BJ (cell line): ENCODE measurements at places on chromosomes 1 and 21.

- DNase-seq: peak; percentile 18
Observed at GRCh38 chr1:111227851-111228747, 586 bp downstream of the CHI3L2 start.

DNA sequence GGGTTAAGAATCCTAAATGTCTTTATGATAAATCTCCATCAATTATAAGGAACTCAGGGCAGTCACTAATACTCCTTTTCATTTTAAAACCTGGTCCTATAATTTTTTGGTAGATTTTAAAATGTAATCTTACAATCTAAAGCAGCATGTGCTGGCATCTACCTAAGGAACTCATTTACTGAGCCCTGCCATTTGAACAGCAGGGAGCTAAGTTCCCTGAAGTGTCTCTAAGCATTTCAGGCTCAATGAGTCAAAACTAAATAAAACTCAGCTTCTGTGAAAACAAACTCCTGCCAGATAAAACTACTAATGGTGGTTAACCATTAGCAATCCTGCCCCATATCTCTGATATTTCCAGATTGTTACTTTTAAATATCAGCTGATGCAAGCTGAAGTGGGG is 1371.8 kb upstream of the PRMT6 start:
- no peak for DNase-seq

- no peak for DNase-seq
Observed at GRCh38 chr1:196423612-196424011, 184.6 kb downstream of the KCNT2 start.

DNA sequence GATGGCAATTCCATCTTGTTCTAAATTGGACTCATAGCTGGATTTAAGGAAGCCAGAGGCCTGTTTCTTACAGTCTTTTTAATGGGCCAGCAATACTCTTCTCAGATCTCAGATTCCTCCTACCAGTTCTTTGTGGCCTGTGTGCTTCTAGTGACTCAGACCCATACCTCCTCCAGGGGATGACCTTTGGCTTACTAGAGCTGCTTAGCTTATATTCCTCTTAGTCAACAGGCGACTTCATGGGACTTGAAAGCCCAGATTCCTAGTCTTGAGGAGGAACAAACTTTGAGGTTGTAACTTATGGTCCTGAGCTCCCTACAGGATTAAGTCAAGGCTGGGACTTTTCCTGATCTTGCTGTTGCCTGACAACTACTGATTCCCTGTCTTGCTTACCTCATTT is 12.4 kb upstream of the PAPPA2 start:
- no peak for DNase-seq

- no peak for DNase-seq
Observed at GRCh38 chr1:118214866-118215265, 29.8 kb upstream of the SPAG17 start.

DNA sequence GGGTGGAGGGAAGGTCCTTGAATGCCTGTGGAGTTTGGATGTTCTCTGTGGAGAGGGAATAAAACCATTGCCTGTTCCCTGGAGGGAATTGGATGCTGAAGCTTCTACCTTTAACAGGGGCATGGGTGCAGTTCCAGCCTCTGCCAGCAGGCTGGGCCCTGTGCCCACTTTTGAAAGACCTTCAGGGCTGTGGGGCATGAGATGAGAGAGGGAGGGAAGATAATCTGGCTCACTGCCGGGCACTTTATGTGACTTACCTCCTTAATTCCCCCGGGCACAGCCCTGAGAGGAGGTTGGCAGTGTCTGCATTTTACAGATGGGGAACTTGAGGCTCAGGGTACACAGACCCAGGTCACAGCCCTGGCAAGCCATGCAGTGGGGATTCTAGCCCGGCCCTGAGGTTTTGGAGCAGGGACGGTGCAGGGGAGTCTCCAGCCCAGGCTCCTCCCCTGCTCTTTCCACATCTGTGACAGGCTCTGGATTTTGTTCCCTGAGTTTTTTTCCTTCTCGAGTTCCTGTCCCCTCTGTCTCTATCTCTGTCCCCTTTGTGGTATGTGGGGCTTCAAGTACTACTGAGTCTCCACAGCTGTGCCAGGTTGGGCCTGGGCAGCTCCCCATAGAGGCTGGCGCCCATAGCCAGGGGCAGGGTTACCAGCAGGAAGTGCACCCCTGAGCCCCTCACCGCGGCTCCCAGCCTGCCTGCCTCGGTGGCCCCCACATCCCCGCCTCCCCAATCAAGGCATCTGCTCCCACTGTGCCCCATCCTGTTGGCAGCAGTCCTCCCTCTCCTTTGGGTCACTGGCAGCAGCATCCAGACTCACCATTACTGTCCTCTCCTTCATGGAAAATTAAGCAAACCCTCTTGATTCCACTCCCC is 14.0 kb upstream of the THEMIS2 start:
- DNase-seq: peak; percentile 24

DNA sequence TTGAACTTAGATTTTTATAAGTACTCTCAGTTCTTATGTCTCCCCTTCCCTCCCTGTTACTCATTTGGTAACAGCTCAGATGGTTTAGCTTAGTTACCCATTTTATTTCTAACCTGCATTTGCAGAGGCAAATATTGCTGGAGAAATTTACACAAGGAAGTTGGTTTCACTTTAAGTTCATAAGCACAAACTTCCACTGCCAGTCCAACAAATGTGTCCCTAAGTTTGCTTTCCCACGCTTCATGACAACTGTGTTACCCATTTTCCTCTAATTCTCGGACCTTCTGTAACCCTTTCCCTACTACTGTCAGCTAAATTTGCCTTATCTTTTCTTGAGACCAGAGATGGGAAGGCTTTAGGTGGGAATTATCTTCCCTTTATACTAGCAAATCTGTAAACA is 63.9 kb upstream of the GPR25 start:
- no peak for DNase-seq

- no peak for DNase-seq
Observed at GRCh38 chr1:4083231-4084047, 183.4 kb upstream of the C1orf174 start.

- DNase-seq: no peak
Observed at GRCh38 chr1:200021577-200022238, 5.8 kb upstream of the NR5A2 start.

DNA sequence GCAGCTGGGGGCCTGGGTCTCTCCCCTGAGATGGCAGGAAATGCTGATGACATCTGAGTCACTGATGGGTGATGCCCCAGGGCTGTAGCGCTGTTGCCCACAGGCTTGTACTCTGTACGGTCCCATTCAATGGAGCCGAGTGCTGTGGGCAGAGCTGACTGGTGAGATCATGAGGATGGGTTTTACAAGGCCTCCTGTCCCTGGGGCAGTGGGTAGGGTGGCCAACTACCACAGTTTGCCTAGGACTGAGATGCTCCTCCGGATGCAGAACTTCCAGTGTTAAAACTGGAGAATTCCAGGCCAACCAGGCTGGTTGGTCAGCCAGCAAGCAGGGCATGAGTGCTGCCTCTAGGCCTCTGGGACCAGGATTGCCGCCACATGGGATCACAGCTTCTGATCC is 9.2 kb downstream of the PHLDA3 start:
- DNase-seq: no peak

DNA sequence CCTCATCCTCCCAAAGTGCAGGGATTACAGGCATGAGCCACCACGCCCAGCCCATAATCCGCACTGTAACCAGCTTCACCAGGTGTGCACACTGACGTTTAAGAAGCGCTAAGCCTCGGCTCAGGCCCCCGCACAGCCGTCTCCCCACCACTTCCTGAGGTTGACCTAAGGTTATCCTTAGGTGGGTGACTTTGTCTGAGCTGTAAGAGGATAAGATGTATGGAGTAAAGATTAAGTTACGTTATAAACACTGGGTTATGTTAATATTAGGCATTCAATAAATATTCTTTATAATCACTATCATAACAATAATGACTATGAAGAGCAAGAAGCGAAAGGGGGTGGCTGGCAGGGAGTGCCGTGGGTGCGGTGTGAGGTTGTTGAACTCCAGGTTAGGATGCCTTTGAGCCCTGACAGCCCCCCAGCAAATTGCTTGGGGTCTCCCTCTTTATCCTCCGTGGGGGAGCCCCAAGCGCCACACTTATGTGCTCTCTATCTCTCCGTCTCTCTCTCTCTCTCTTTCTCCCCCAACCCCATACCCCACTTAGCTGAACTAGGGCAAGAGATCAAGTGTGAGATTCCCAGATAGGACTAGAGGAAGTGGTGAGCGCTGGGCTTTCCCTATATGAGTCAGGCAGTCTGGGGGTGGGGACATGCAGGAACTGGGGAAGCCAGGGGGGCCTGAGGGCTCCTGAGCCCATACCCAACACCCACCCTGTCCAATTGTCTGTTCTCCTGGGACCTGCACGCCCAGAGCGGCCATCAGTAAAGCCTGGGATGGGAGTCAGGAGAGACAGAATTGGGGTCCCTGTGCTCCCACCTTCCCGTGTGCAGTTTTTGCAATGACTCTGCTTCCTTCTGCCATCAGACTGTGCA is 7.6 kb downstream of the EFHD2 start:
- no peak for DNase-seq

GRCh38 chr1:53391296-53391695 is 63.4 kb upstream of the LRP8 start:
- DNase-seq: no peak

DNA sequence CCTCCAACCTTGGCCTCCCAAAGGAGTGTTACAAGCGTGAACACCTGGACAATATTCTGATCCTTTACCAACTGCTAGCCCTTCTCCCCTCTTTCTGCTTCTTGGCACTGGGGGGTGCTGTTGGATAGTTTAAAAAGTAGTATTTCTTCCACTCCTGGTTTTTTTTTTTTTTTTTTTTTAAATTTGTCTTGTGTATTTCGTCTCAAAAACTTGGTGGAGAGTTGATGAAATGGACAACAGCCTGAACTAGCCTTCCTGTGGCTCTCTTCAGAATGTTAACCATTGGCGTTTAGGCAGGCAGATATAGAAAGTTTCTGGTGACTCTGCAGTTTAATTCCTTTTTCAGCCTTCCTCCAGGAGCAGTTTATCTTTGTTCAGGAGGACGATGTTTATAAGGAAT is 69.7 kb upstream of the USP24 start:
- no peak for DNase-seq

DNA sequence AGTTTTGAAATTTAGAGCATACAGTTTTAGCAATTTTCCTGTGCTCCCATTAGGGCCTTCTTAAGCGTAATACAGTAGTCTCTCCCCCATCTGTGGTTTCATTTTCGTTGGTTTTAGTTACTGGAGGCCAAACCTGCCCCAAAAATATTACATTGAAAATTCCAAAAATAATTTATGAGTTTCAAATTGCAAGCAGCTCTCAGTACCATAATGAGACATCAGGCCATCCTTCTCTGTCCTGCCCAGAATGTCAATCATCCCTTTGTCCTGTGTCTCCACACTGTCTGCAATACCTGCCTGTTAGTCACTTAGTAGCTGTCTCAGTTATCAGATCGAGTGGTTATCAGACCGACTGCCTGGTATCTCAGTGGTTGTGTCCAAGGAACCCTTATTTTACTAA is 45.4 kb downstream of the ADSS2 start:
- no peak for DNase-seq

DNA sequence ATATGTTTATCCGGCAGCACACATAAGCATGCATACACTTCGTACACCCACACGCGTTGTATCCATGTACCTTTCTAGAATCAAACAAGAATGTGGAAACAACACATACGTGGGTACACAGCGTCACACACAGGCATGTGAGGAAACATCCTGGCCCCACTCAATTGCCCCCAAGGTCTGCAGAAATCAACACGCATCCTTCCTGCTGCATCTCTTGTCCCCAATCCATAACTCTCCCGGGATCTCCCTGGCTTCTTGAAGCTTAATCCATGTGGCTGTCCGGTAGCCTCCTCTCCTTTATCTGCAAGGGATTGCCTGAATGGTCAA is 5.5 kb upstream of the TBX15 start:
- no peak for DNase-seq

DNA sequence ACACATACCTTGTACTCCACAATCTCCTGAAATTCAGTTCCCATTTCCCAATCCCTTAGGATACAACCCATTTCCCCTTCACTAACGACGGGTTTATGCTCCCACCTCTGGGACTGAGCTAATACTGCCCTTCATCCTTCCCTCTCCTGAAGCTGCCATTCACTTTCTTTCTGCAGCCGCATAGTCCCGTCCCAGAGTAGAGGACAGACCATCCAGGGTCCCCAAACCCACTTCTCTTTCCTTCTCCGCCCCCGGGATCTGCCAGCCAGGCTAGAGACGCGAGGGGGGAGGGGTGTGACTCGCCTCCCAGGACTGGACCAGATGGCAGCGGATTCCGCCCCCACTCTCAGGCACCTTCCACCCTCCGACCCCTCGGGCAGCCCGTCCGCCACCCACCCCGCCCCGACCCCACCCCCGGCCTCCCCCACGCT is 679 bp downstream of the ABL2 start:
- no peak for DNase-seq

GRCh38 chr1:103220631-103221041 is 112.3 kb upstream of the COL11A1 start:
- peak; percentile 78 for DNase-seq

DNA sequence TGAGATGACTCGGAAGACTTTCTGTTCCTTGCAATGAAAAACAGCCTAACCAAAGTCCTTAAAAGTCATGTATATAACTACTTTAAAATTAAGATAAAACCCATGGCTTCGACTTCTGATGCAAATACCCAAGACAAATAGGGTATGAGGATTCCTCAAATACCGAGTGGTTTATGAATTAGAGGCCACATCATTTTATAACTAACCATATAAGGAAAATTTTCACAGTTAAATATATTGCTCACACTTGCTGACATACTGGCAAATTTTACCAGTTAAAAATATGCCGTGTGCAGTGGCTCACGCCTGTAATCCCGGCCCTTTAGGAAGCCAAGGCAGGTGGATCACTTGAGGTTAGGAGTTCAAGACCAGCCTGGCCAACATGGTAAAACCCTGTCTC is 5.4 kb downstream of the RERE start:
- no peak for DNase-seq

- no peak for DNase-seq
Observed at GRCh38 chr1:248818505-248819374, 7.0 kb downstream of the SH3BP5L start.

- no peak for DNase-seq
Observed at GRCh38 chr21:44907966-44908895, 12.5 kb downstream of the ITGB2 start.

GRCh38 chr1:40312238-40313205 is 4.6 kb downstream of the COL9A2 start:
- no peak for DNase-seq

DNA sequence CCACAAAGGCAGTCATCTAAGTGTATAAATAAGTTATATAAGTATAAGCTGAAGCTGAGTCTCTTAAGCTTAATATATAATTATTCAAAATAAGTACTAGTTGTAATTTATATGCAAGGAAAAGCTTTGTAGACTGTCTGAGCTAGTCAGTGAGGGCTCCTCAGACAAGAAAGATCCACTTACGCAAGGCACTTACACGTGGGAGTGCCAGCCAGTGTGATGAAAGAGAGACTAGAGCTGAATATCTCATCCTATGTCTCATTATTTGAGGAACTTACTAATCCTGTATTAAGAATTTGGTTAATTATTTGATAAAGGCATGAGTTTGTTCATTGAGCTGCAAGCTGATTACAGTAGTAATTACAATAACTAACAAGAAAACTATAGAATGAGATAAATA is 146.9 kb downstream of the PDE4B start:
- no peak for DNase-seq

DNA sequence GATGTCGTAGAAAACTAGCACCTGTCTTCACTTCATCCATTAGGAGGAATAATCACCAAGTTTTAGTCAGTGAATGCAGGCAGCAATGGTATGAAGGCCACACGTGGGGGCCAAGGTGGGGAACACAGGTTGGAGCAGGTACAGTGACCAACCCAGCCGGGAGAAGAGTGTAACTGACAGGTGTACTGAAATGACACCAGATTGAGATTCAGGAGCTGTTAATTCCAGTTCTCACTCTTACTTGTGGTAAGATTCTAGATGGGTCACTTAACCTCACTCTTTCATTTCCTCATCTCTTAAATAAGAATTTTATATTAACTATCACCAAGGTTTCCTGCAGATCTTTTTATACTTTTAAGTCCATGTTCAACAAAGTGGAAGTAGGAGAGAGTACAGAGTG is 206.2 kb upstream of the PTBP2 start:
- no peak for DNase-seq
